AG04450 (cell line): ENCODE measurements at places on chromosomes 1 and 21.

GRCh38 chr1:47751996-47752451 is 245.2 kb downstream of the TRABD2B start:
- DNase-seq = no peak

- no peak for DNase-seq
These were observed 90.8 kb downstream of the ZP4 start for GRCh38 chr1:237799762-237800474.

GRCh38 chr1:174352883-174353608 is 94.7 kb upstream of the GPR52 start:
- DNase-seq = no peak

GRCh38 chr1:42816585-42817439 is at the start of the genes ERMAP and SVBP:
TSS of gene ERMAP (plus strand) at chr1:42817122. CDS start at chr1:42830449, 13,327 bp downstream.
TSS of gene SVBP (minus strand) at chr1:42817397. CDS start at chr1:42816544, 853 bp downstream.
- peak; percentile 61 for DNase-seq

- no peak for DNase-seq
These were observed 70.9 kb upstream of the SELENON start for GRCh38 chr1:25729045-25729444.

DNA sequence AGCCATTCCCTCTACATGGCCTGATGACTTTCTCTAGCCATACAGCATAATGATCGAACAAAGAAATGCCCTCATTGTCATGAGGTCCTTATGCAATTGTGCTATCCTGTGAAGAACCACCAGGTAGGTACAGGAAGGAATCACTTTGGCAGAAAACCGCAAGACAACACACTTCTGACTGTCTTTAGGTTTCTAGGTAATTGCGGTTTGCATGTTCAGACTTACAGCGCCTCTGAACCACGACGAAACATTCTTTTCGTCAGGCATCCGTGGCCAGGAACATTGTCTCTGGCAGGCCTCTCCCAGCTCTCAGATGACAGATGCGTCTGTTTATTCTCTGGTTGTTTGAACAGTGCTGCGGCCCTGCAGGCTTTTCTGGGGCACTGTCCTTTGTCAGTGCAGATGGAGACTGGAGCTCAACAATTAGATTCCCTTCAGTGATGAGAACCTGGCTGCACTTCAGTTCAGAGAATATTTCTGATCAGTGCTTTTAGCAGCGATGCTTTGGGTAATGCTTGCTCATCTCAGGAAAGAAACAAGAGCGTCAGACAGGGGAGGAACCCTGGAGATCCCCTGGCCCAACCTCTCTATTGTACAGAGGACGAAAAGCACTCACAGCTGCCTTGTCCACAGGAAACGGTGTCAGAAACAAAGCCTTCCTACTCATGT is 63.4 kb downstream of the B3GALT5 start:
- no peak for DNase-seq

DNA sequence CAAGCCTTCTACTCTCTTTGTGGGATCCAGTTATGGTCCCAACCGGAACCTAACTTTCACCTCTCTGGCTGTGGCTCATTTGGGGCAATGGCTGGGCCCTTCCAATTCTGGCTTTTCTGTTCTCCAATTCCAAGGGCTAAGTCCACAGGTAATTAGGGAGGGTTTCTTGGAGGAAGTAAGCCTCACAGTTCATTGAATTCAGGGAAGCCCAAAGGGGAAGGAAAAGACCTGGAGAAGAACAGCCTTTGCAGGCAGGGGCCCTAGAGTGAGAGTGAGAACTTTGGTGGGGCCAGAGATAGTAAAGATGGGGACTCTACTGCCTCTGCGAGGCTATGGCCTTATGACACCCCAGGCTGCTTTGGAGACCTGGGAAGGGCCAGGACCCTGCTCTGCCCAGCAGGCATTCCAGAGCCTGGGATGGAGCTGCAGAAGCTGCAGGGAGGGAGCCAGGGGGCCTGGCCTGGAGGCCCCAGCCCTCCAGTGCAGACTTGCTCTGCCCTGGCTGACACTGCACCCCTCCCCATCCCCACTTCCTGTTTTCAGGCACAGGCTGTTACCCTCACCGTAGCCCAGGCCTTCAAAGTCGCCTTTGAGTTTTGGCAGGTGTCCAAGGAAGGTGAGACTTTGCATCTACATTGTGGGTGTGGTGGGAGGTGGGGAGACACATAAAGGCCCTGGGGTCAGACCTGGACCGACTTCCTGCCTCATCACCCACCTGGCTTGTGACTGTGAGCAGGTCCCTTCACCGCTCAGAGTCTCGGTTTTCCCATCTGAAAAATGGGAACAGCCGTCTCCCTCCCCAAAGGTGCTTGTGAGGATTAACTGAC is 18.9 kb downstream of the LDLRAP1 start:
- DNase-seq = no peak

GRCh38 chr1:244758708-244759107 is 76.8 kb upstream of the COX20 start:
- DNase-seq = no peak

GRCh38 chr1:121471523-121471922 is 286.7 kb downstream of the SRGAP2C start:
- no peak for DNase-seq

DNA sequence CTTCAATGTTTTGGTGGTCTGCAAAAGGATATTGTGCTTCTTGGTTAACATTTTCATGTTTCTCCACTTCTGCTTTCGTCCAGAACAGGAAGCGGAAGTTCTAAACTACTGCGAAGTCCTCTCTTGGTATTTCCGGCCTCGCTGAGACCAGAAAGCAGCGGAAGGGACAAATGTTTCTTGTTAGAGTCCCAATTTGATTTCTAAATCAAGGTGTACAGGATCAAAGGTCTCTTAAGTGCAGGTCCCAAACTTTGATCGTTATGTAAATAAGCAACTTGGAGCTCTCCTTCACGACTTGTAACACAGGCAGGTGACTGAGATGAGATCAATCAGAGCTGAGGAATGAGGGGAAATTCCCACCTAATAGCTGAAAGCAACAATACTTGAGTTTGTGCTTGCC is 40.1 kb upstream of the HMCN1 start:
- no peak for DNase-seq

DNA sequence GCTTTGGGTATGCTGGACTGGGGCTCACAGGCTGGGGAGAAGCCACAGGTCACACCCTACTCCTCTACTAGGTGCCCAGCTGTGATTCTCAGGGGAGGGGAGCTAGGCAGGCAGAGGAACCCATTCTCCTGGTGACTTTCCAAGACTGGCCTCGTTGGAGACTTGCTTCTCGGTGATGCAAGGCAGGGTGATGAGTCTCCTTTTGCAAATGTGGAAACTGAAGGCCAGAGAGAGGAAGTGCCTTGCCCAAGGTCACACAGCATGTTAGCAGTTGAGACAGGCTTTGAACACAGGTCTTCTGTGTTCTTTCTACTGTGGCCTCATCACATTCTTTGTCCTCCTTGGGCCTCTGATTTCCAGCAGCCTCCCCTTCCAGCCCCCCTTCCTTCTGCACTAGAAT is 20.5 kb upstream of the C1QA start:
- DNase-seq = no peak

- no peak for DNase-seq
These were observed 311.5 kb downstream of the DUSP10 start for GRCh38 chr1:221430152-221430960.

DNA sequence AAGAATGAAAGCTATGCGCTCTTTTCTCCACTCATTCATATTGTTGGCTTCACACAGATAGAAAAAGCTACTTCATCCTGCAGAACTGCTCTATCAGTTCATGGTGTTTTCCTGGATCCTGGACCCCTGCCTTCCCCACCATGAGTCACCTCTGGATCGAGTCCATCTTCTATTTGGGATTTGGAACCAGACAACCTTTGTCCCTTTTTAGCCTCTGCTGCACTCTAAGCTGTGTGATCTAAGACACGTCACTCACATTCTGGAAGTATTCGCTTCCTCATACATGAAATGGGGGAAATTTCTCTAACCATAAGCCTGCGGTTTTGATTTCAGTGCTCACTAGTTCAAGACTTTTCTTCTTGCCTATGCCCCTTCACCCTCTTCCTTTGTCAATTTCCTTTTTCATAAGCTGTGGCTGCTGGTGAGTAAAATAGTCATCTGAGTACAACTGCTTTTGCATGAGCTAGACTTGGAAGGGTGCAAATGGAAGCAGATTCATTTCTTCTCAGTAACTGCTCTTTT is 14.1 kb upstream of the DEGS1 start:
- DNase-seq = no peak
